ENCODE measurements at places on chromosomes 2 and 18.

- peak; percentile 67 for DNase-seq
Observed at GRCh38 chr2:231674587-231675338, 33.6 kb upstream of the PTMA start.

DNA sequence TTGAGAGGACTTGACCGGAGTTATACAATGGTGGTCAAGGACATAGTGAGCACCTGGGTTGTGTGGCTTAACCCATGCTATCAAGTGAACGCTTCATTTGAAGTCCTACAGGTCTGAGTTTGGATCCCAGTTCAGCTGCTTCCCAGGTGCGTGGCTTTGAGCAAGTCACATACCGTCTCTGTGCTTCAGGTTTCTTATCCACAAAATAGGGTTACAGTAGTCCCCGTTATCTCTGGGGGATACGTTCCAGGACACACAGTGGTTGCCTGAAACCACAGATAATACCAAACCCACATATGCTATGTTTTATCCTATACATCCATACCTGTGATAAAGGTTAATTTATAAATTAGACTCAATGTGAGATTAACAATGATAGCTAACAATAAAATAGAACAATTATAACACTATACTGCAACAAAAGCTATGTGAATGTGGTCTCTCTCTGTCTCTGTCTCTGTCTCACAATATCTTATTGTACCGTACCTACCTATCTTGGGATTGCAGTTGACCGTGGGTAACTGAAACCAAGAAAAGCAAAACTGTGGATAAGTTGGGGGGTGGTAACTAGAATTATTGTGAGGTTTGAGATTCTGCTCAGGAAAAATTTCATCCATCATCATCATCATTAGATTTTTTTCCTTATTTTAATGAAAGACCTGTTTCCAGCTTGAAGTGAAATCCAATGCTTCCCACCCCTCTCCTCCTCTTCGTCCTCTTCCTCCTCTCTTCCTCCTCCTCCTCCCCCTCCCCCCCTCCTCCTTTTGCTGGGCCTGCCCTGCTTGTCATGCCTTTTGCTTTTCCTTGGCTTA, 22.7 kb downstream of the LBH start:
- DNase-seq: no peak

GRCh38 chr18:63271881-63272299, 47.7 kb downstream of the BCL2 start:
- DNase-seq: peak; percentile 71

- DNase-seq: no peak
Observed at GRCh38 chr2:86037795-86038192, 67.9 kb downstream of the POLR1A start.

- DNase-seq: no peak
Observed at GRCh38 chr2:20671036-20671735, 4.2 kb downstream of the GDF7 start.

- peak; percentile 49 for DNase-seq
Observed at GRCh38 chr2:54360055-54360792, 95.9 kb upstream of the SPTBN1 start.

- DNase-seq: no peak
Observed at GRCh38 chr2:236743039-236743920, 173.7 kb downstream of the ACKR3 start.

- DNase-seq: no peak
Observed at GRCh38 chr2:30888852-30889409, 81.7 kb upstream of the CAPN13 start.

GRCh38 chr2:27049422-27050280, 1.8 kb upstream of the AGBL5 start:
- DNase-seq: no peak

DNA sequence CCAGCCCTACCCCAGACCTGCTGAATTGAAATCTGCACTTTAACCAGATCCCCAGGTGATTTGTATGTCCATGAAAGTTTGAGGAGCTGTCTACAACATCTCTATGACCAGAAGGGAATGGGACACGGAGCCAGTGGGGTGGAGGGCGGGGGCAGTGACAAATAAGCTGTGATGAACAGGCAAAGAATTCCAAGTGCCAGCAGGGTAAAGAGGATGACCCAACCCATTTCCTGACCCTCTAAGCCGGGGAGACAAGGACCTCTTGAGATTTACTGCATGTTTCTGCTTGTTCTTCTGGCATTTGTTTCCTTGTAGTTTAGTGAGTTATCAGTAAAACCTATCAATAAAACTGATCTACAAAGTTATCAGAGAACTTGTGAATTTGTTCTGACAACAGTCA, 8.7 kb downstream of the TET3 start:
- DNase-seq: no peak

- no peak for DNase-seq
Observed at GRCh38 chr2:144995482-144995881, 475.6 kb upstream of the ZEB2 start.

DNA sequence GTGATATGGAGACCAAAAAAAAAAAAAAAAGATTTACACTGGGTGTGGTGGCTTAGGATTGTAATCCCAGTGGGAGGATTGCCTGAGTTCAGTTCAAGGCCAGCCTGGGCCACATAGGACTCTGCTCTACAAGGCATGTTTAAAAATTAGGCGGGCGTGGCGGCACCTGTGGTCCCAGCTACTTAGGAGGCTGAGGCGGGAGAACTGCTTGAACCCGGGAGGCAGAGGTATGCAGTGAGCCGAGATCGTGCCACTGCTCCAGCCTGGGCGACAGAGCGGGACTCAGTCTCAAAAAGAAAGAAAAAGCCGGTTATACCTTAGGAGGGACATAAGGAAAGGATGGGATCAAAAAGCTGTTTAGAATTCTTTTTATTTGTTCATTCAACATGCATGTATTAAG, 707 bp upstream of the SPDYA start:
- no peak for DNase-seq

- no peak for DNase-seq
Observed at GRCh38 chr2:23601301-23601965, 216.5 kb downstream of the KLHL29 start.

- peak; percentile 59 for DNase-seq
Observed at GRCh38 chr2:192195548-192196418, 1.1 kb upstream of the TMEFF2 start.

- no peak for DNase-seq
Observed at GRCh38 chr18:34783501-34783900, 73.4 kb downstream of the DTNA start.

- DNase-seq: no peak
Observed at GRCh38 chr2:226076529-226076928, 677.0 kb downstream of the NYAP2 start.

GRCh38 chr2:130917006-130917688, 80.4 kb downstream of the ARHGEF4 start:
- DNase-seq: no peak

DNA sequence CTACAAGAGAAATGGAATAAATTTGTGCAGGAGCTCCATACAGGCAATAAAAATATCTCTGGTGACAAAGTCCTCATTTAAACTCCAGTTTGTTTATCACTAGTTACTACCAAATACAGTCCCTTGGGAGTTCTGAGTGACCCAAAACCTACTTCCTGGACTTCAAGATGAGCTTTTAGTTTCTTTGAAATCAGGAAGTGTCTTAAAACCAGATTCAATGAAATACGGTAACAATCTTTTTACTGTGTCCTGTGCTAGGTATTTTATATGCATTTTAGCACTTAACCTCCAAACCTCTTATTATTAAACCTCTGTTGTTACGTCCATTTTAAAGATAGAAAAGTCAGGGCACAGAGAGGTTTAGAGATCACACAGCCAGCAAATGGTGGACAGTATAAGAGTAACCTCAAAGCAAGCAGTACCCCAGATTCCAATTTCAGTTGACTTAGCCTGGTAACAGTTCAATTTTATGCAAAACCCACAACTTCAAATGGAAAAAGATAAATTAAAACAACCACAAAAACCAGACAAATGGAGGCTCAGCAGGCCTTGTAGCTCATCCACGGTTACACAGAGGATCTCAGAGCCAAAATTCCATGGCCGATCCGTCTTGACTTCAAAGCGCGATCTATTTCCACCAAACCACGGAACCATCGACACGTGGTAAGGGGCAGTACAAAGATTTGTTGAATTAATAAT, 1.3 kb upstream of the KCMF1 start:
- DNase-seq: peak; percentile 30

DNA sequence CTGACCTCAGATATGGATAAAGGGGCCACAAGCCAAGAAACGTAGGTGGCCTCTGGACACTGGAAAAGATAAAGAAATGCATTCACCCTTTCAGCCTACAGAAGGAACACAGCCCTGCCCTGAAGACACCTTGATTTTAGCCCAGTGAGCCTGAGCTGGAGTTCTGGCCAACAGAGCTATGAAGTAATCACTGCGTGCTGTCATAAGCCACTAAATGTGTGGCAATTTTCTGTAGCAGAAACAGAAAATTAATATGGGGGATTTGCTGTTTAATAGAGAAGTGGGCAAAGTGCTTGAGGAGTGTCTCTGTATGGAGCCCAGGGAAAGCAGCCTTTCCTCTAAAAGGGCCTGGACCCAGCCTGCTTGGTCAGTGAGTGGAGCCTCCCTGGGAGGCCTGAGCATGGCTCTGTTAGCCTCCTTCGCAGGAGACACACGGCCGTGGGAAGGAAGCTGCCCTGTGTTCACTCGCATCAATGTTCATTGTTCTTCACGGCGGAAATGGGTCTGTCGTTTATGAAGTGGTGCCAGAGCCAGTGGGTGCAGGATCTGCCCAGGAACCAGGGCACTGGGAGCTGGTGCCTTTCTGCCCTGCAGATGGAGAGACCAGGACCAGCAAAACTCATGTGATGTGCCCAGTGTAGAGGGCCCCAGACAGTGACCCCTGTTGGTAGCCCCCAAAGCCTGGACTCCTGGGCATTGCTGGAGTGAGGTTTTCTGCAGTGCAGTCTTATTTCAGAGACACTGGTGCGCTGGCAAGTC, 268.9 kb downstream of the NDUFA10 start:
- peak; percentile 37 for DNase-seq

DNA sequence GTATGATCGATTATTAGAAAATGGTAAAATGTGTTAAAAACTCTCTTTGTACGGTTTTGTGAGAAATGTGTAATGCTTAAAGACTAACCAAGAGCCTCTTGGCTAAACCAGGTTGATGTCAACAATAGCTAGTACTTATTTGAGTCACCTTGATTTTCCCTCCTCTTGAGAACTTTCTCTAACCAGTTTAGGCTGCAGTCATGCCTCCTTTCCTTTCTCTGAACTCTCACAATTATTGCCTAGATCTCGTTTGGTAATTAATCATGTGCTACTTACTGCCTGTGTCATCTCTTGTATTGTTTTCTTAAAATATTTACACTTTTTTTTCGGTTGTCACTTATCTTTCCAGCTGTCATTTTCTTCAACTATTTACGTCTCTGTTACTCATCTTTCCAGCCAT, 1.1 kb upstream of the EPC2 start:
- DNase-seq: no peak

- DNase-seq: no peak
Observed at GRCh38 chr18:59453468-59453961, 94.5 kb upstream of the LMAN1 start.

GRCh38 chr2:235541838-235542549, 48.2 kb downstream of the AGAP1 start:
- no peak for DNase-seq

DNA sequence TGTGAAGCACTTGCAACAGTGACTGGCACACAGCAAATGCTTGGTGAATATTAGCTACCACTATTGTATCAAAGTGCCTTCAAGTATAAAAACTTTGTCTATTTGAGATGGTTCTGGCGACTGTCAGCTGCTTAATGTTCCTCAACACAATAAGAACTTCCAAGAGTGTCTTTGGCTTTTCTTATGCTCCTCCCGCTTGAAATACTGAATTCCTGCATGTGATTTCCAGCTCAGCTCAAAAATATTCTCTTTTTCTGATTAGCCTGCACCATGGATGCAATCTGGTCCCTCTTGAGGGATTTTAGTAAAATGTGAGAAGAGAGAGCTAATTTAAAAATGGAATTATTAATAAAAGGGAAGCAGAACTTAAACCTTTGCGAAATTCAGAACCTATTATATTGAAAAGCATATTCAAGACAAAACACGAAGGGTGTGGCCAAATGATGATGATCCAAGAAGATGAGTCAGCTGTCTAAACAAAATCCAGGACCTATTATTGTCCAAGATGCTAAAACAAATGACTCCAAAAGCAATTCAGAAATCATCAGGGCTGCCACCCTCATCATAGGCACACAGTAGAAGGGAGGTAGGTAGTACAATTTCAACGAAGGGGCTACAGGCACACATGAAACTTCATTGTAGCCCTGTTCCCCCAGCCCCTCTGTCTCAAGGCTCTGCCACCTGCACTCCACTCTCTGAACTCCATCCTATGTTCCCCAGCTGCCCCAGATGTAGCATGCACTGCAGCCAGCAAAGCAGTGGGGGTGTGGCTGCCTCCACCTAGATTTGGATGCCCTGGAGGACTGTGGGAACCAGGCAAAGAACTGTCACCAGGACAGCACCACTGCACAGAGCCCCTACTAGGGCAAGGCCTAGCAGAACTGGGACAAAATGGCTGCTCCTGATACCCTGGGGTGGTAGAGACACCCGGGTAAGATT, 190.1 kb downstream of the ZNF385B start:
- no peak for DNase-seq

DNA sequence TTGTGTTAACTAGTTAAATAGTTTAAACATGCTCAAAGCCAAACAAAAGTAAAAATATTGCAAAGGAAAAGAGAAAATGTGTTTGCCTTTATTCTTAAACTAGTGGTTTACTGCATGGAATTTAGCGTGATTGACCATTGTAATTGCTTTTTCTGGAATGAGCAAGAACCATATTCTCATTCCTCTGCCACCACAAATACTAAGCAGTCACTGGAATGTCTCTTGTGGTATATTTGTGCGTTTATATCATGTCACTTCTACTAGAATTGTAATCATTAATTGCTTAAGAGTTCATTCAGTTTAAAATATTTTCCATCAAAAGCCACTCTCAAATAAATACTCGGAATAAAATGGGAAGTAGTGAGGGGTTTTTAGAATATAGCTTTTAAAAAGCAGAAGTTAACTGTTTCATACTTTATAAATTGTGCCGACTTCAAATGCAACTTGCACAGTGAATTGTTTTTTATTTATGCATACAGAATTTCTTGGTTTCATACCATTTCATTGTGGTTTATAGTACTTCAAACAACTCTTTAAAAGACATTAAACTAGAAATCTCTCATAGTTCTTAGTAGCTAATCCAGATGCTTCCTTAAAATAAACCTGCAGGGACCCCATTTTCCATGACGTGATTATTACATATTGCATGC, 288.1 kb downstream of the EPHA4 start:
- no peak for DNase-seq

DNA sequence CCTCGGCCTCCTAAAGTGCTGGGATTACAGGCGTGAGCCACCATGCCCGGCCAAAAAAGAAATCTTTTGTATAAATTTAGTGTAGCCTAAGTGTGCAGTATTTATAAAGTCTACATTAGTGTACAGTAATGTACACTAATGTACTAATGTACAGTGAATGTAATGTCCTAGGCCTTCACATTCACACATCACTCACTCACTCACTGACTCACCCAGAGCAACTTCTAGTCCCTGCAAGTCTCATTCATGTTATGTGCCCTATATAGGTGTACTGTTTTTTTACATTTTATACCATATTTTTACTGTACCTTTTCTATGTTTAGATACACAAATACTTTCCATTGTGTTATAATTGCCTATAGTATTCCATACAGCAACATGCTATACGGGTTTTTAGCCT, 254.9 kb downstream of the MYO3B start:
- DNase-seq: no peak

GRCh38 chr18:2325308-2325849, 245.9 kb downstream of the METTL4 start:
- no peak for DNase-seq
